Activated naive CD4-positive, alpha-beta T cell treated with Interleukin-2 at 50 U/mL for 16 hours (primary cell): ENCODE measurements at places on chromosomes 3 and 15.

GRCh38 chr3:30610702-30611368 is 4.4 kb downstream of the TGFBR2 start:
- no peak for DNase-seq

GRCh38 chr15:33013827-33014445 is 180.6 kb downstream of the FMN1 start:
- no peak for DNase-seq

DNA sequence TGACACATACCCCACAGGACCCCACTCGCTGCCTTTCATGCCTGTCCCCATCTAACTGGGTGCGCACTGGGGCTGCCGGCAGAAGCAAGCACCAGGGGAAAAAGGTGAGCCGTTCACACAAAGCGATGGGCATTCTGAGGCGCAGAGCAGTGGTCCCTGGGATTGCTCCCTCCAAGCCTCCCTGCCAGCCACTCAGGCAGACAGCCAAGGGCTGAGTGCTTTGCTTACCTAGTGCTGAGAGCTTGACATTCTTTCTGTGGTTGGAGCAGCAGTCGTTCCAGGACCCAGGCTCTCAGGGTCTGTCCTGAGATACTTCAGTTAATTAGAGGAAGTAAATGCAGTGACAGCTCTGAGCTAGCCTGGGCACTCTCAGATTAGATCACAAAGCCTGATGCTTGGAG is 5.7 kb downstream of the ESYT3 start:
- no peak for DNase-seq

DNA sequence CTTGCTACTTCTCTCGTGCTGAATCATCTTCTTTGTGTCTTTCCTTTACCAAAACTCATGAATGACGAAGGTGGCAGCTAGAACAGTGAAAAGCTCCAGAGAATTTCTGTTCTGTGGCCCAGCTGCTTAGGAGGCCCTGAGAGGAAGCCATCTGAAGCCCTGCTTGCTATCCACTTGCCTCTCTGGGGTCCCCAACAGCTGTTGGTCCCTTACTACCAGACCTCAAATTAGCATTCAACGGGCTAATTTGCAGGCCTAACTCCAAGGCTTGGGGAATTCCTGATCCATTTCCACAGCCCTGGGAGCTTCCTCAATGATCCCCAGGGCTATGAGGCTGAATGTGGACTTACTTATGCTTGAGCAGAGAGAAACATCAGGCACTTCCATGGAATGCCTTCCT is 37.5 kb upstream of the FSTL1 start:
- DNase-seq, result no peak

DNA sequence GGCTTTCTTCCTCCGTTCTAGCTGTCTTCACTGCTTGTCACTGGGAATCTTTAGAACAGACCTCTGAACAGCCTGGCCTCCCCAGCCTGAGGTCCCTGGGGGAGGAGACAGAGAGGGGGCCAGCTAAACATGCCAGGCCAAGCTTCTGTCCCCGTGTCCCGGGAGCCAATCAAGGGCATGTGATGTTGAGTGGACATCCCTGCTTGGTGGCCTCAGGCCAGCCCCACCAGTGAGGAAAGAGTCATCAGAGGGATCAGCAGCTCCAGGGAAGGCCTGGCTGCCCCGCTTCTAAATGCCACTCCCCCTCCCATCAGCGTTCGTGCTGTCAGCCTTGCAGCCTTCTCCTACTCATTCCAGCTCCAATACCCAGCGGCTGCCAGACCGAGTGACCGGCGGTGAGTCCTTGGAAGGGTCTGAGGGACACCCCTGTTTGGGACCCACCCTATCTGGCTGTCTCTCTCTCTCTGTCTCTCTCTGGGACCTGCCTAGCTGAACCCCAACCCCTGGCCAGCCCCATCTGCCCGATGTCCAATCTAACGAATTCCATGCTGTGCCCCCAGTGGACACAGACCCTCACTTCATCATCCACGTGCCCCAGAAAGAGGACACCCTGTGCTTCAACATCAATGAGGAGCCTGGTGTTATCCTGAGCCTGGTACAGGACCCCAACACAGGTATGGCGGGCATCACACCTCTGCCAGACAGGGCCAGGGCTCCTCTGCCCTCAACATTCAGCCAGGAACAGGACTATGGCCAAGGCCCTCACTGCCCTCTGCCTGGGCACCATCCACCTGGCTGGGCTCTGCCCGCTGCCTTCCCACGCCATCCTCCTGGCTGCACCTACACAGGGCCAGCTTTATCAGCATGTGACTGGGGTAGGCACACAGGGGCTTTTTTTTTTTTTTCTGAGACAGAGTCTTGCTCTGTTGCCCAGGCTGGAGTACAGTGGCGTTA is 6.6 kb upstream of the ITIH3 start:
- DNase-seq, result no peak

- peak; percentile 51 for DNase-seq
These were observed 515 bp downstream of the ADAM10 start for GRCh38 chr15:58748852-58749531.

- DNase-seq, result no peak
These were observed 202.8 kb upstream of the BCL6 start for GRCh38 chr3:187947927-187948682.
